ENCODE measurements at places on chromosomes 7 and 10.

GRCh38 chr7:44062180-44062902, 3.0 kb downstream of the PGAM2 start:
- DNase-seq, result no peak

DNA sequence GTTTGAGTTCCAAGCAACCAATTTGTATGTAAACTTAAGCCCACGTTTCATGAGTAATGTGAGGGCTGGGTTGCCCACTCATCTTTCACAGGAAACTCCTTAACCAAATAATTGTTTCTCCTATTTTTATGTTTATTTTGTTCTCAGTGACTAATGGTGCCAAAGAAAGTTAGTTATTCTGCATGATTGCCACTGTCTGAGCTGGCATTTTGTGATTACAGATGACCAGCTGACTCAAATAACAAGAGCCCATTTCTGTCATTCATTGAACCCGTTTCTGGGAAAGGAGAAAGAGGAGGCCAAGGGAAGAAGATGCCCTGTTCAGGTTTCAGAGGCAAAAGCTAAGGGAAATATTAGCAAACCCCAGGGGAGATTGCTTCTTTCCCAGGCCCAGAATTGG, 186.9 kb upstream of the MYO3A start:
- no peak for DNase-seq

DNA sequence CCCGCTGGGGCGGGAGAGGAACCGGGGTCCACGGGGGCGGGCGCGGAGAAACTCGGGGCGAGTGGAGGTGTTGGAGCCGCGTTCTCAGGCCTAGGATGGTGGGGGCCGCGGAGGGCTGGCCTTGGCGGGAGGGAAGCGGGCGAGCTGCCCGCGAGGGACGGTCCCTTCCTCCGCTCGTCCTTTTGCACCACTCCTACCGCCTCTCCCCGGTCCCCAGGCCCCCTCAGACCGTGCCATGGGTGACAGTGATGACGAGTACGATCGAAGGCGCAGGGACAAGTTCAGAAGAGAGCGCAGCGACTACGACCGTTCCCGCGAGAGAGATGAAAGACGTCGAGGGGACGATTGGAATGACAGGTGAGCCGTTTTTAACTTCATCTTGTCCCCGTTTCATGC, 451 bp downstream of the SRRT start:
- DNase-seq, result peak; percentile 40

GRCh38 chr7:53214463-53214862, 179.0 kb downstream of the POM121L12 start:
- DNase-seq, result no peak

DNA sequence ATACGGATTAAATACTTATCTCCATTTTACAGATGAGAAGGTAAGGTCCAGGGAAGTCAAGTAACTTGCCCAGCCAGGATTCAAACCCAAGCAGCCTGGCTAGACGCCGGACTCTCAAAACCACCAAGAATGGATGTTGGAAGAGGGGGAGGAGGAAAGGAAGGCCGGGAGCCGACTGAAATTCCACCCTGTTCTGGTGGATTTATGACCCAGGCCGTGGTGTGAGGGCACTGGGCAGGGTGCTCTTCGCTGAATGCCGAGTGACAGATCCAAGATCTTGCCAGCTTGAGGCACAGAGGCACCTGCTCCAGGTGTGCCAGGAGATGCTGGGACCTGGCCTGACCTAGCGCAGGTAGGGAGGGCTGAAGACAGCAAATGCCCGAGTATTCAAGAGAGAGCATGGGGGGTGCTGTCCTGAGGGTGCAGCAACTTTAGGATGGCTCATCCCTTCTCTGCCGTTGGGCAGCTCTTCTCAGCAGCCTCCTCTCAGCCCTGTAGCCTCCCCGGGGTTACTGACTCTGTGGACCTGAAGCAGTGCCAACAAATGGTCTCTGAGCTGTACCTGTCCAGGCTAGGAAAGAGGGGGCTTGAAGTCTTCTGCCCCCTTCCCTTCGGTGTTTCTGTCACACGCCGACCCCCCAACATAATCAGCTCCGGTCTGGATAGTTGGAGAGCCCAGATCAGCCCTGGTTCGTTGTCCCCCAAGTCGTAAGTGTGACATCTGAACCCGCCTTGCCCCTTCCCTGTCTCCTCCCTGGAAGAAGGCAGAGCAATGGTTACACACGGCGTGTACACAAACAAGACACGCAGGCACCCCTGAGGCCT, 713 bp downstream of the LOXL4 start:
- DNase-seq, result no peak

DNA sequence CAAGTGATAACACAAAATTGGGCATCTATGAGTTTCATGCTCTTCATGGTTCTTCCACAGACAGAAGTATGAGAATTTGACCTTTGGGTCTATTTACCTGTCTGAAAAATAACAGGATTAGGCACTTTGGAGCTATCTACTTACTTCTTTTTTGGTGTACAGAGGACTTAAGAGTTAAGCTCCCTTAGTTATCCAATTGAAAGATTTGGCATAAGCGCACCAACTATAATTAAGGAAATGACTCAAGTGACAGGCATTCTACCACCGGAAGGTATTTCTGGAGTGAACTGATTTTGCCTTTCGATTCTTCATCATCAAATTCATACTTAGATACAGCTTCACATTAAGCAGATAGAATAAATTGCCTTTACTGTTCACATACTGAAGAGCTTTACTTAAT, 43.9 kb downstream of the IFIT5 start:
- no peak for DNase-seq

GRCh38 chr7:103668279-103668941, 222.4 kb upstream of the SLC26A5 start:
- DNase-seq, result no peak

GRCh38 chr10:118484152-118484871, 111.1 kb downstream of the PRLHR start:
- DNase-seq, result no peak

GRCh38 chr10:83886871-83887270, 252.4 kb upstream of the GHITM start:
- no peak for DNase-seq

DNA sequence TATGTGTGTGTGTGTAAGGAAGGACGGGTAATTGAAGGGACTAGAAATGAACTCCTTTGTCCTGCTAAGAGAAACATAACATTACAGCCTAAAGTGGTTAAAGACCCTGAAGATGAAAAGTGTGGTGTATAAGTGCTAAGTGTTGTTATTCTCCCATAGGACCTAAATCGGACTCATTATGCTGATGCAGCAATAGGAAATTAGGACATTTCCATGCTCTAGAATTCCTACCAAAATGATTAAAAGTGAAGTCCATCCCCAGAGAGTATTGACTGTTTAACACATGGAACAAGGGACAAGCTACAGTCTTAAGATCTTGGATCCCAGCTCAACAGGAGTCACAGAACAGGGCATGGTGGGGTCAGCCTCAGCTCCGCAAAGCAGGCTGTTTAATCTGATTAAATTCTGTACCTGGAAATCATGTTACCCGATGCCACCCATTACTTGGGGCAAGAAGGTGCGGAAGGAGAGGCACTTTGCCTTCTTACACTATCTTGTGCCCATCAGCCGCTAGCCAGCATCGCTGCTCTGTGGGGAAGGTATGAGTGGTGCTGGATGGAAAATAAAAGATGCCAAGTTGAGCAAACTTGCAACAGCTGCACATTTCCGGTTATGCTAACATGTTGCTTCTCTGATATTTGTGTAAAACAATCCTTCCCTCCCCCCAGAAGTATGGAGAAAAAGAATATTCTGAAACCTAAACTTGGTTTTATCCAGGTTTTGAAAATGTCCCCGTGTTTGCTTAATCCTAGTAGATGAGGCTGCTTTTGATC, 100.5 kb downstream of the CREB5 start:
- DNase-seq, result no peak

- DNase-seq, result no peak
Measured at GRCh38 chr10:102230264-102230860, 4.3 kb downstream of the ELOVL3 start.

DNA sequence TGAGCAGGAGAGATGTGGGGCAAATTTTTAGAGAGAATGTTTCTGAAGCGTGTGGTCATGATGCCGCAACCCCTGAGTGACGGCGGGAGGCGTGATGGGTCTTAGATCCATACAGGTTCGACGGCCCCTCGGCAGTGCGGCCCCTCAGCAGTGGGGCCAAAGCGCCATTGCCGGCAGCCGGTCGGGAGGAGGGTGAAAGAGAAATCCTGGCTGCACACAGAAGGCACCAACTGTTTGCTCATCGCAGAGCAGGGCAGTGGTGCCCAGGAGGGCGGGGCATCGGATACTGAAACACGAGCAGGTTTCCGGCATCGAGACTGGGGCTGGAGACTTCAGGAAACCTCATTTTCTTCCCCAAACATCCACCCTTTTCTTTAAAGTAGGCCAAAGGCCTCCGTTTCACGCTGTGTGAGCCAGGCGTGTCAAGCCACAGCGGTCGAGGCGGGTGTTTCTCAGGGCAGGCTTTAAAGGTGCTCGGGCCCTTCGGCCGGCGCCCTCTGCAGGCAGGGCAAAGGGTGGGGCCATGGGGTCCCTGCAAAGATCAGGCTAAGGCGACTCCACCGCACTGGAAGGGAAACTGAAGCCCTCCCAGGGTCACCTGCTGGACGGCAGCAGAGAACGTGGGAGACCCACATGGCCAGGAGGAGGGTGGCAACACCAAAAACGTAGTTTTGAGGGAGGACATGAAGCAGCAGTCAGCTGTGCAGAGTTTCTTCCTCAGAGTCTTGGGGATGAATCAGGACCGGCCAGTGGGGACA, 42.0 kb upstream of the PPP2R2D start:
- no peak for DNase-seq

GRCh38 chr7:126065766-126066165, 1136.1 kb upstream of the POT1 start:
- no peak for DNase-seq

DNA sequence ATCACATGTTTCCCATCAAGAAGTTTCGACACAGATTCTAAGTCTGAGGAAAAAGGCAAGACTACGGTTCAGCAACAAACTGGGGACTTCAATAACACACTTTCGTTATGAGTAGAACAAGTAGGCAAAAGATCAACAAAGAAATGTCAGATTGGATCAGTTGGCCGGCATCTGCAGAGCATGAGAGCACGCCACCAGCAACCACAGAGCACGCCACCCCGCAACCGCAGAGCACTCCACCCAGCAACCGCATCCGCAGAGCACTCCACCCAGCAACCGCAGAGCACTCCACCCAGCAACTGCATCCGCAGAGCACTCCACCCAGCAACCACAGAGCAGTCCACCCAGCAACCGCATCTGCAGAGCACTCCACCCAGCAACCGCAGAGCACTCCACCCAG, 89.7 kb upstream of the FAM20C start:
- no peak for DNase-seq

GRCh38 chr7:29265208-29265923, 70.8 kb downstream of the CHN2 start:
- no peak for DNase-seq

GRCh38 chr7:66359656-66360211, 154.6 kb downstream of the TPST1 start:
- no peak for DNase-seq

- DNase-seq, result no peak
Measured at GRCh38 chr10:3399756-3400155, 227.2 kb upstream of the PITRM1 start.

DNA sequence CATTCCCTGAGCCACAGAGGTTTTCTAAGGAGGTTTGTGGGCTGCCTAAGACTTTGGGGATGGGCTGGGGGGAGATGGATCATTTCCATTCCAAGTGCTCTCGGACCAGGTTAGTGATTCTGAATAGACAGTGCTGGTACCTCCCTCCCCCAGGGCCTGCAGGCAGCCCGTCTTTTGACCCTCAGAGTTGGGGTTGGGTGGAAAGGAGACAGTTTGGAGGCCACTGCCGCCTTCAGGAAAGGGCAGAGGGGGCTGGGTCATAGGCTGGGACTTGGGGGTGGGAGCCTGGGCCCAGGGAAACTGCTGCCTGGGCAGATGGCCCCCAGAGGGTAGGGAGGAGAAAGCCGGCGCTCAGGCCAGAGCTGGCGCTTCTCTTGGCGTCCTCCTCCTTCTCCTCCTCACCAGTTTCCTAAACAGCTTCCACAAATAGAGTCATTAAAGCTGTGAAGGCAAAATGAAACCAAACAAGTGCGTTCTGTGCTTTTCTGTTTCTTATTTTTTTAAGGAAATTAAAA, 4.4 kb downstream of the UNC5B start:
- DNase-seq, result no peak

DNA sequence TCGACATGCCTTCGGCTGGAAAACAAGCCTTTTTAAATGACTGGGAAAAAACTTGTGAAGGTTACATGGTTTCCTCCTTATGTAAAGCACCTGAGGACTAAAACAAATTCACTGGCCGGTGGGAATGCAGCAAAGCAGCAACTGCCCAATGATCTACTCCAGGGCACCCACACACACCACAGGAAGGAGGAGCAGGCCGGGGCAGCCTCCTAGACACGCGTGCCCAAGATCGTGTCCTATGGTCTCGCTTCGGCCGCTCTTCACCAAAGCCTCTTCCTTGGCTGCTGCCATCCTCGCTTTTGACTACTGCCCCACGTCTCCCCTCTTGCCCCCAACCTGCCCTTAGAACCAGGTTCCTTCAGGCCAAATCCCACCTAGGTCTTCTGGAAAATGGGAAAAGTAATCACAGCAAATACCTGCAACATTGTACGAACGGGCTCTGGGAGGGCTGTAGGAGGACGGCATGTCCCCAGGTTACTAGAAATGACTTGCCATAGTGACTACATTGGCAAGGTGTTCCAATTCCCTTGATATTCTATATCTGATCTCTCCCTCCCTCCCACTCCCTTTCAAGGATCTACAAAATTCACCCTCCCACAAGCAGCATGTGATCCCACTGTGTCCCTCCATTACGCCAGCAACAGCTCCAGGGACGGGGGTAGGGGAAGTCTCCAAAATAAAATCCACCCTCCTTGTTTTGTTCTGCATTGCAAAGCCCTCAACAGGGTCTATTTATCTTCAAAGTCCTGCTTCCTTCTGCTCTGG, 84.9 kb downstream of the RNF216 start:
- DNase-seq, result no peak

DNA sequence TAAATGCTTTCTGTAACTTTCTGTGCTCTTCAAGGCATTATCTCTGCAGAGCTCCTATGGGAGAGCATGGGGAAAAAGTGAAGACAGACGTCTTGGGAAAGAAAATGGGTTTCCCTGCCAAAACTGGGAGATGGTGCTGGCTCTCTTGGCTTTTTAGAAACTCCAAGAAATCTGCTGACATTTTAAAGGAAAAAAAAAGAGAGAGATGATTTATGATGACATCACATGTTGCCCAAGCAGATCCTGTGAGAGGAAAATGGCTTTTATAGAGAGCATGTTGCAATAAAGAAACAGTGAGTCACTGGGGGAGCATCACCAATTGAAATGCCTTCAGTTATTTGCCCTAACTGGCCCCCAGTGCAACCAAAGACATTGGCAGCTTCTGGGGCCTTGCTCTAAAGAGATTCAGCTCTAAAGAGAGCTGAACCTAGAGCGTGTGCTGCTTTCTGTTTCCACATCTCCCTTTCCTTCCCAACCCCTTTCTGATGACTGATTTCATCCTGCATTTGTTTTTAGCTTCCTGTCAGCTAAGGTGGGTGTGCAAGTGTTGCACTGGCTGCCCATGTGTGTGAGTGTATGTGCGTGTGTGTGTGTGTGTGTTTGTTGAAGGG, 37.7 kb downstream of the LRMDA start:
- DNase-seq, result no peak

GRCh38 chr7:80264769-80265495, 130.3 kb downstream of the GNAI1 start:
- DNase-seq, result no peak

- no peak for DNase-seq
Measured at GRCh38 chr7:142329062-142329790, 71.4 kb upstream of the PRSS58 start.

All from T-helper 2 cell treated with Interferon-gamma antibody and Interleukin-4, amounts not matched to agents 5 μg/mL and 100 μg/mL, for 36 hours (primary cell).